NCI-H526 treated with DMSO at 0.1 percent for 48 hours (cell line): ENCODE measurements at places on chromosomes 16 and 17.

DNA sequence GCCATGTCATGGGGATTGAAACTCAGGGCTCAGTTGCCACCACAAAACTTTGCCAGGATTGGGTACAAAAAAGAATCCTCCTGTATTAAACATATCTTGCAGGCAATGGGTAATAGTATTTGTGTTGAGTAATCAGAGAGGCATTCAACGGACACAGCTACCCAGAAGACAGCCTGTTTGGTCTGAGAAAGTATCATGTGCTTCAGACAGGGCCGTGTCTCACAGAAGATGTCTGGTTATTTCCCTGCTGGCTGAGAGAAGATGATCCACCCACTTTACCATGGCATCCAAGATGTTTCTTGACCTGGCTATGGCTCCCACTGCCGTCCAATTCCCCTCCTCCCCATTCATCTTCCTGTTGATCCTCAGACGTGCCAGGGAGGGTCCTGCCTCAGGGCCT, 304.3 kb upstream of the XYLT1 start:
- DNase-seq: no peak

- DNase-seq: no peak
These were observed 40.6 kb downstream of the ELAC2 start for GRCh38 chr17:12977008-12977751.

- no peak for DNase-seq
These were observed 141.4 kb downstream of the XYLT1 start for GRCh38 chr16:17329391-17329790.

GRCh38 chr17:47297661-47298400, 25.9 kb upstream of the EFCAB13 start:
- DNase-seq: no peak

DNA sequence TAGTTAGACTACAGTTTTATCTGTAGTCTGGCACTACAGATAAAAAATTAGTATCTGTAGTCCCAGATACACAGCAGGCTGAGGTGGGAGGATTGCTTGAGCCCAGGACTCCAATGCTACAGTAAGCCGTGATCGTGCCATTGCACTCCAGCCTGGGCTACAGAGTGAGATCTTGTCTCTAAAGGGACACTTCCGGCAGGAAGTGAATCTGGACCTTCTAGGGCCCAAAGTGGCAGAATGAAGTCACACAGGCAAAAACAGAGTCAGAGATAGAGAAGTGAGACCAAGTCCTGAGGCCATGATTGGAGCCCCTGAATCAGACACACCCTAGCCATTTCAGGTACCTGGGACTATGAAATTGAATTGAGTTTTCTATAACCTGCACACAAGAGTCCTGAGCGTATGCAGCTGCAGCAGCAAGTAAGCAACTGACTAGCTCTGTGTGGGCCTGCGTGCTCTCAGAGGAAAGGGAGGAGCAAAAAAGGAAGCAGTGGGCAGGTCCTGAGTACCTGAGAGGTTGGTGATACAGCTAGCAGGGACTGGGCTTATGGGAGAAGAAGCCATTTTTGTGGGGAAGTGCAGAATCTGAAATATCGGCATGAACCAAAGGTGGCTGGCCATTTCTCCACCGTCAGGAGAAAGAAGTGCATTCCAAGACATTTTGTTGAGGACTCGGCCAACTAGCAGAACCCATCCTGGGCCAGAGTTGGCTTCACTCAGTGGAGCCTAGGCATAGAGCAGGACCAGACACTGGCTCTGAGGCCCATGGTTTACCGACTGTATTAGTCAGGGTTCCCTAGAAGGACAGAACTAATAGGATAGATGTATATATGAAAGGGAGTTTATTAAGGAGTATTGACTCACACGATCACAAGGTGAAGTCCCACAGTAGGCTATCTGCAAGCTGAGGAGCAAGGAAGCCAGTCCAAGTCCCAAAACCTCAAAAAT, 27.2 kb upstream of the BRD7 start:
- no peak for DNase-seq

DNA sequence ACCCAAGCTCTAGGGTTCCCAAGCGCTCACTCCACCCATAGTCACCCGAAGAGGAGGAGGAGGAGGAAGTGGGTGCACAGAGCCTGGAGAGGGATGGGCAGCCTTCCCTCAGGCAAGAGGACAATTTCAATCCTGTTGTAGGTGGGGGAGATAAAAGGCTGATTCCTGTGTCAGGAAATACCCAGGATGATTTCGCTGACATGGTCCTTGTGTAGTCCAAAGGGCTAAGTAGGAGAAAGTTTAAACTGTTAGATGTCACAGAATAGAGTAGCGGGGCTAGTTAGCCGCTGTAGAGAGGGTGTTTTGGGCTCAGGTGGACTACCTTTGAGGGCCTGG, 1.3 kb upstream of the EXOC7 start:
- DNase-seq: no peak
